Fibroblast of the aortic adventitia (primary cell): ENCODE measurements at places on chromosomes 2 and 18. TPM values are rescaled to one million over a fixed set of nuclear protein-coding genes. Genes with fewer than 3 reads are reported as not detected.

The OXER1 gene
- 0.27 TPM in 1 of 2 replicates, not detected in the other for total RNA-seq

The MAP3K19 gene
- total RNA-seq = not detected in 2 replicates

The ANKRD36B gene
- total RNA-seq = 49.8 and 72.4 TPM in 2 replicates

The ERFE gene
- 2.8 and 3.4 TPM in 2 replicates for total RNA-seq

The STPG4 gene
- 0.09 TPM in 1 of 2 replicates, not detected in the other for total RNA-seq

The NMUR1 gene
- total RNA-seq = not detected in 2 replicates

The LCT gene
- total RNA-seq = not detected in 2 replicates

The DNAJC5G gene
- not detected in 2 replicates for total RNA-seq

The ZSCAN30 gene
- total RNA-seq = 18.6 and 22.6 TPM in 2 replicates

The TMEFF2 gene
- 4.7 and 9.4 TPM in 2 replicates for total RNA-seq

The COA5 gene
- 15.0 and 22.6 TPM in 2 replicates for total RNA-seq

The GPR155 gene
- 1.6 and 2.2 TPM in 2 replicates for total RNA-seq

The KIF5C gene
- total RNA-seq = 0.09 TPM in 1 of 2 replicates, not detected in the other

The DSG1 gene
- total RNA-seq = not detected in 2 replicates

The PPM1B gene
- total RNA-seq = 30.0 and 57.9 TPM in 2 replicates

The ARHGEF4 gene
- 5.2 and 9.8 TPM in 2 replicates for total RNA-seq

The DSG3 gene
- total RNA-seq = 0.16 TPM in 1 of 2 replicates, not detected in the other

The DPP10 gene
- total RNA-seq = not detected in 2 replicates

The LYG2 gene
- not detected in 2 replicates for total RNA-seq

The GRP gene
- total RNA-seq = not detected in 2 replicates

The LAMA3 gene
- total RNA-seq = 5.1 and 15.7 TPM in 2 replicates

The HOXD12 gene
- not detected in 2 replicates for total RNA-seq

The GREB1 gene
- under 0.01 and 1.7 TPM in 2 replicates for total RNA-seq

The MSTN gene
- total RNA-seq = 0.08 and 0.18 TPM in 2 replicates

The SPAST gene
- 26.6 and 37.3 TPM in 2 replicates for total RNA-seq

The TIGD1 gene
- 3.3 and 7.8 TPM in 2 replicates for total RNA-seq

The DNER gene
- 0.72 TPM in 1 of 2 replicates, not detected in the other for total RNA-seq

The GULP1 gene
- total RNA-seq = 30.5 and 42.7 TPM in 2 replicates

The SPATA3 gene
- not detected in 2 replicates for total RNA-seq

The MDH1B gene
- total RNA-seq = 0.81 and 15.1 TPM in 2 replicates

The FBXO36 gene
- 1.6 and 5.5 TPM in 2 replicates for total RNA-seq

The OTOF gene
- not detected in 2 replicates for total RNA-seq

The SCYGR4 gene
- total RNA-seq = not detected in 2 replicates

The NCL gene
- total RNA-seq = 167 and 437 TPM in 2 replicates

The PDCL3 gene
- 15.4 and 16.2 TPM in 2 replicates for total RNA-seq

The ACTG2 gene
- total RNA-seq = 2.4 TPM in 1 of 2 replicates, not detected in the other

The SLC1A4 gene
- total RNA-seq = 9.5 and 24.1 TPM in 2 replicates

The FIGN gene
- 2.5 and 4.1 TPM in 2 replicates for total RNA-seq

The CCL20 gene
- not detected in 2 replicates for total RNA-seq

The RNF125 gene
- 0.65 and 1.6 TPM in 2 replicates for total RNA-seq

The CYS1 gene
- total RNA-seq = 3.2 and 7.0 TPM in 2 replicates

The L3MBTL4 gene
- not detected in 2 replicates for total RNA-seq

The CNRIP1 gene
- total RNA-seq = 40.0 and 46.9 TPM in 2 replicates

The SCTR gene
- total RNA-seq = not detected in 2 replicates

The DYNAP gene
- total RNA-seq = not detected in 2 replicates

The SLC8A1 gene
- 39.1 and 112 TPM in 2 replicates for total RNA-seq

The PSMA8 gene
- not detected in 2 replicates for total RNA-seq

The SSB gene
- total RNA-seq = 98.8 and 141 TPM in 2 replicates

The PLCL1 gene
- total RNA-seq = 12.4 and 17.7 TPM in 2 replicates
